ENCODE measurements at places on chromosomes 2 and 18.

- no peak for DNase-seq
These were observed 825.9 kb upstream of the POU3F3 start for GRCh38 chr2:104028061-104028460.

DNA sequence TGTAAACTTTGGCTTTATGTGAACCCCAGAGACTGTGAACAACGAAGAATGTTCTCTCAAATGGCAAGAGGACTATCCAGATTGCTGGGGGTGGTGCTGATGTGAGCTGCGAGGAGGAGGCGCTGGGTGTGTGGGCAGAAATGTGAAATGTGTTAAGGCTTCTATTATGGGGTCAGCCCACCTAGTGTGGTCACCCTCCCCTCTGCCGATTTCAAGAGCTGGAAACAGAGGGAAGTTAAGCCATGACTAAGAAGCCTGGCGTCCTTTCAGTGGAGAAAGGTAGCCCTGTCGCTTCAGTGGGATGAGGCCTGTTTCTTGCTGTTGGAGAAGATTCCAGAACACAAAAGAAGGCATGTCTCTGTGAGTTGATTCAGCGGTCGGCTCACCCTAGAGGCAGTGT lies 89.0 kb upstream of the KCTD1 start:
- DNase-seq = no peak

GRCh38 chr2:177430411-177430810 lies 37.8 kb downstream of the AGPS start:
- no peak for DNase-seq

GRCh38 chr2:141586985-141587384 lies 543.8 kb downstream of the LRP1B start:
- no peak for DNase-seq

- DNase-seq = no peak
These were observed 707 bp downstream of the SALL3 start for GRCh38 chr18:78980279-78980771.

- DNase-seq = peak; percentile 84
These were observed 2.8 kb upstream of the LBX2 start for GRCh38 chr2:74502147-74502719.

DNA sequence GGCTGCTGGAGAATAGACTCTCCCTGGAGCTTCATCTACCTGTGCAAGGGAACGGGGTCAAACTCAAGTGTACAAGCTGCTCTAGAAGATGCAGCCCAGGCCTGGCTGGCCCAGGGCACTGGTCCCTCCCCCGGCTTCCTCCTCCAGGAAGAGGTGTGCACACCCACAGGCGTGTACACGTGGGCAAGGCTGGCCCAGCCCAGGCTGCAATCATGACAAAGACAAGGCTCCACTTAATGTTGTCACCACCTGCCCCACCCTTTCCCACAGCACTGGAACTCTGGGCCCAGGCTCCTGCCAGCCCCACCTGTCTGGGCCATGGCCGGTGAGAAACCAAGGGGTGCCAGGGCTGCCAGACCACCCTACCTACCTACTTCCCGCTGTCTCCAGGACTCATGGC lies 29.6 kb upstream of the ALPP start:
- DNase-seq = no peak

DNA sequence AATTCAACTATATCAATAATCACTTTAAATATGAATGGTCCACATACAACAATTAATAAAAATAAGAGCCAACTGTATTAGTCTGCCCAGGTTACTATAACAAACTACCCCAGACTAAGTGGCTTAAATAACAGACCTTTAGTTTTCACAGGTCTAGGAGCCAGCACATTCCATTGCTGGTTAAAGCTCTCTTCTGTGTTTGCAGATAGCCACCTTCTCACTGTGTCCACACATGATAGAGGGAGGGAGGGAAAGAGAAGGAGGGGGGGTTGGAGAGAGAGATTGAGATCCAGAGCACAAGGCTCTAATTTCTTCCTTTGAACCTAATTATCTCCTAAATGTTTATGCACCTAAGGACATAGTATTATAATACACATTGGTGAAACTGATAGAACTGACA lies 267.8 kb upstream of the NXPH2 start:
- DNase-seq = no peak

DNA sequence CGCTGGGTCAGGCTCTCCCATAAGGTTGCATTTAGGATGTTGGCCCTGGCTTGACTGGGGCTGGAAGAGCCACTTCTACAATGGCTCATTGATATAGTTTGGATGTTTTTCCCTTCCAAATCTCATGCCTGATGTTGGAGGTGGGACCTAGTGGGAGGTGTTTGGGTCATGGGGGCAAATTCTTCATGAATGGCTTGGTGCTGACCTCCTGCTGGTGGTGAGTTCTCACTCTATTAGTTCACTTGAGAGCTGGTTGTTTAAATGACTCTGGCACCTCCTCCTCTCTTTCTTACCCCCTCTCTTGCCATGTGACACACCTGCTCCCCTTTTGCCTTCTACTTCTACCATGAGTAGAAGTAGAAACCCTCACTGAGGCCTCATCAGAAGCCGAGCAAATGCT lies 20.5 kb downstream of the ACOXL start:
- DNase-seq = no peak

GRCh38 chr2:81747481-81748070 lies 1443.0 kb upstream of the LRRTM1 start:
- no peak for DNase-seq

GRCh38 chr2:151315381-151315903 lies 26.0 kb upstream of the NMI start:
- DNase-seq = no peak

- no peak for DNase-seq
These were observed 163.9 kb downstream of the LDLRAD4 start for GRCh38 chr18:13382366-13382953.

DNA sequence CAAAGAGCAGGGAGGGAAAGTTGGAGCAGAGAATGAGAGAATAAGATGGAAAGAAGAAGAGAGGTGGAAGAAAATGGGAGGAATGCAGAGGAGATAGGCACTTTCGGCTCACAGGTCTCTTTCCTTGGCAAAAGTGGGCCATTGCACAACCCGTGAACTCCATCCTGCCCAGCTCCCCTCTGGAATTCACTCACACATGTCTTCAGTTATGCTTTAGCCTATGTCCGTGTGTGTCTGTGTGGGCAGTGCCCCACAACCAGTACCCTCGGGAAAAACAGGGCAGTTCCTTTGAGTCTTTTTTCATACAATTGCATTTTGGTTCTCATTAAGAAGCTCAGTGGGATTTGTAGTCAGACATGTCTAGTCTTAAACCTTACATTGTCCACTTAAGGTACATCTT lies 34.5 kb downstream of the DTNA start:
- no peak for DNase-seq

DNA sequence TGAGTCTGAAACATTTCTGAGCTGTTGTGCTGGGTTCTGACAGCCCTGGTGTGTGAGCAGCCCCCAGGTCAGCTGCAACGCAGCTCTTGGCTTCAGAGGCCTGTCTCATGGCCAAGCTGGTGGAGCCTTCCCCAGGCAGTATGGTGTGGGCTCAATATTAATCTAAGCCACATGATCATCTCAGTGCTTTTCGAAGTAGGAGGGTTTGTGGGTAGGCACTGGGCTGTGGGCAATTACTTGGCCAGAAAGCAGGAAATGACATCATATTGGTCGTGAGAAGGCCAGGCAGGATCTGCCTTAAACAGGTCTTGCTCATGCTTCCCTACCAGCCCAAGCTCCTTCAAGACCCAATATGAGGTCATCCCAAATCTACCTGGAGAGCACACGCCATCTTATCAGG lies 26.9 kb downstream of the LOXHD1 start:
- DNase-seq = no peak

- DNase-seq = no peak
These were observed 1.9 kb downstream of the SOS1 start for GRCh38 chr2:39118786-39119499.

GRCh38 chr18:42437646-42438045 lies 482.6 kb downstream of the PIK3C3 start:
- DNase-seq = no peak

DNA sequence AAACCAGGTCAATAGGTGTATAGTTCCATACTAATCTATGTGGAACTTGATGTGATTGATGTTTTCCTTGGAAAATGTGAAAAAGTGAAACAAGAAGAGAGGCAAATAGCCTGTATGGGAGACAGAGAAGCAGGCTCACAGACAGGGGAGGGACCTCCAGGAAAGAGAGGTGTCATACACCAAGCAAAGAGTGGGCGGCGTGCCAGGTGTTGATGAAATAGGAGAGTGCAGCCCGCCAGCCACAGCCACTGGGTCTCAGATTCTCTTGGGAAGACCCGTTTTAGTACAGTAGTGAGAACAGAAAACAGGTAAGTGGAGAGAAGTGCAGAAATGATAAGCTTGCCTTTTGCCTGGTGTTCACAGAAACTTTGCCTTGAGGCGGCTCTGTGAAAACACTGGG lies 301.9 kb downstream of the ZNF407 start:
- no peak for DNase-seq

- no peak for DNase-seq
These were observed 1218.9 kb downstream of the DSC3 start for GRCh38 chr18:29823671-29824070.

- peak; percentile 13 for DNase-seq
These were observed 31.1 kb upstream of the STK39 start for GRCh38 chr2:168278424-168278888.

DNA sequence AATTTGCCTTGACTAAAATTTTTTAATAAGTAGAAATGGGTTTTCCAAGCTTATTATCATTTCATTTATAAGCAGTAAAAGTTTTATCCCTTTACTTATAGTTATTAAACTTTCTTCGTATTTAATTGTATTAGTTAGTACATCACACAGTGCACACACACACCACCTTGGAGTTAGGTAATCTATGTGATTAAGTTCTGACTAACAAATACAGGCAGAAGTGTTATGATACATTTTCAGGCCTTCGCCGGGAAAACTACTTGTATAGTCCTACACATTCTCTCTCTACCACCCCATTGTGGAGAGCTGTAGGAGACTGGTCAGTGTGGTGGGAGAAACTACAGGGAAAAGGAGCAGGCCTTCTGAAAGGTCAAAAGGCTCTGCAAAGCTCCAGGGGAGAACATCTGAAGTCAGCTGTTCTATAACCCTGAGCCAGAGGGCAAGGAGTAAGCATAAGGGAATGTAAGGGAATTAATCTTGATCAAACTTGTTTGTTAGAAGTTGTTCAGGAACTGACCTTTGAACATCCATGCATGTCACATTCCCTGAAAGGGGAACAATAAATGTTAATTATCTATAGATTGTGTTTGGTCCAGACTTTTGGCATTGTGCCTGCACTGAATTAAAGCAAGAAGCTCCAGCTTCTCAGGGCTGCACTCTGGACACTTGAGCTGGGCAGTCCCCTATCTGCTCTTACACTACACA lies 231.7 kb downstream of the FSIP2 start:
- DNase-seq = no peak

DNA sequence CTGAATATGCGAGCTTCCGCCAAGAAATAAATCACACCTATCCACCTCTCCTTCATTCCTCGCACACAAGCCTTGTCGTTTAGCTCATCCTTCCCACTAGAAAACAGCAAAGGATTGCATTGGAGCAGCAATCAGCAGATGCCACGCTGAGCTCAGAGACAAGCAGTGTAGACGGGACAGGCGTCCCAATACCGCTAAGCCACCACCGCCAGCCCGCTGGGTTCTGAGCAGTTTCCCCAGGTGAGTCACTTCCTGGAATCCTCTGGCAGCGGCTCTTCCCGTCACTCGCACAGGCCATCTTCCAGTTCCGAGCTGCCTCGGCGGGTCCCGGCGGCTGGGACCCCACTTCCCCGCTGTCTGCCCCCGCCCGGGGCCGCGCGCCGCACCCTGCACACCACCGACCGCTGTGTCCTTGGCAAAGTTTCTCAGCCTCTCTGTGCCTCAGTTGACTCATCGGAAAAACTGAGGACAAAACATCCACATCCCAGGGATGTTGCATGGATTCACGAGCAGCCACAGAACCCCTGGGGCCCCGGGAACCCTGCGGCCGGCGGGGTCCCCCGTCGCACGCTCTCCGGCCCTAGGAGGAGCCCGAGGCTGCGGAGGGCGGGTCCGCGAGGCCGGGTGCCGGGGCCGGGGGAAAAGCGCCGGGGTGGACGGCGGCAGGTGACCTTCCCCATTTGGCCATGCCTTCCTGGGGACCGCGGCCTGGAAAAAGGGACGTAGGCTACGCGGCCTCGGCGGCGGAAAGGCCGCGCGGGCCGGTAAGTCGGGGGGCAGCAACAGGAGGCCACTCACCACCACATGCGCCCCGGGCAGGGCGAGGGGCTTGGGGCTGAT lies 573 bp downstream of the KDSR start:
- peak; percentile 40 for DNase-seq

- no peak for DNase-seq
These were observed 280.0 kb downstream of the GALR1 start for GRCh38 chr18:77529492-77530176.

- peak; percentile 64 for DNase-seq
These were observed 208.0 kb downstream of the ZFP36L2 start for GRCh38 chr2:43018179-43019024.

DNA sequence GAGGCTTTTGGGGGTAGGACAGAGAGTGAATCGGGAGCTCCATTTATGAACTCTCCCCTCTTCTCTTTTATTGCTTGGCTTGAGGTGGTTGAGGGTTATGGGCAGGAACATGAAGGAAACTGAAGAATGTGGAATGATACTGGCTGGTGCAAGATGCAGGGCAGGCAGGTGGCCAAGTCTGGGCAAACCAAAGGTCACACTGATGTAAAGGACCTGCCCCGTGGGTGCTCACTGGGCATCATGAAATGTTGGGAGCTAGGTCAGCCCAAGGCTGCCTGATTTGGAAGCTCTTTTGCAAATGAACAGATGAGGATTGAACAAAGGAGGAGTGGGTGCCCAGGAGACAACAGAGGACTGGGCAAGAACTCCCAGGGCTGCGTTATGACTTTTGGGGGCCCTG lies 328.9 kb downstream of the CLIP4 start:
- DNase-seq = no peak

GRCh38 chr2:158045362-158045761 lies 56.3 kb upstream of the UPP2 start:
- DNase-seq = peak; percentile 21

DNA sequence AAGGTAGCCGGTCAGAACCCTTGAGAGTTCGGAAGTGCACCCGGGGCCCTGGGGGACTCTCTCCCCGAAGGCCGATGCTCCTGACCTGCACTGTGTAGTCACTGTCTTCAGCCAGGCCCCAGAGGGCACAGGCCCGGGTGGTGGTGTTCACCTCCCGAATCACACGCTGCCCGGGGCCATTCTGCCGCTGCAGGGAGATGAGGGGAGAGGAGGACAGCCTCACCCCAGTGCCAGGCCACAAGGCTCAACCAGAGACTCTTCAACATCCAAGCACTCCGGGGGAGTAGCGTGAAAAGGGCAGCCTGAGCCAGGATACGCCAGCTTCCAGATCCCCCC lies 1.1 kb downstream of the FNDC4 start:
- DNase-seq = no peak

- no peak for DNase-seq
These were observed 3.5 kb downstream of the RBM43 start for GRCh38 chr2:151258121-151258520.

DNA sequence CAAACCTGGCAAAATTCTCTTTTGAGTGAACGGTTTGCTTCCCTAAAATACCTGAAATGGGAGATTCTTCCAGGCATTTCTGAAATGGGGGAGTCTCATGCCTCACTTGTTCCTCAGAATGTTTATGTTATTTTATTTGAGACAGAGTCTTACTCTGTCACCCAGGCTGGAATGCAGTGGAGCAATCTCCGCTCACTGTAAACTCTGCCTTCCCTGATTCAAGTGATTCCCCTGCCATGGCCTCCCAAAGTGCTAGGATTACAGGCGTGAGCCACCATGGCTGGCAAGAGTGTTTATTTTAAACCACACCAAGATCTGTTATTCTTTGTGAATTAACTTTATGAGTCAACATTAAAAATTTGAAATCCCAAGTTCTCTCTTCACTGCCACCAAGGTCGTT lies 6.4 kb upstream of the FHL2 start:
- no peak for DNase-seq

All from HuH-7.5 (cell line).